Caki2 (cell line): ENCODE measurements at places on chromosomes 1 and 21.
A peak's percentile ranks its signal among the peaks of the same experiment; 100 is the strongest.

DNA sequence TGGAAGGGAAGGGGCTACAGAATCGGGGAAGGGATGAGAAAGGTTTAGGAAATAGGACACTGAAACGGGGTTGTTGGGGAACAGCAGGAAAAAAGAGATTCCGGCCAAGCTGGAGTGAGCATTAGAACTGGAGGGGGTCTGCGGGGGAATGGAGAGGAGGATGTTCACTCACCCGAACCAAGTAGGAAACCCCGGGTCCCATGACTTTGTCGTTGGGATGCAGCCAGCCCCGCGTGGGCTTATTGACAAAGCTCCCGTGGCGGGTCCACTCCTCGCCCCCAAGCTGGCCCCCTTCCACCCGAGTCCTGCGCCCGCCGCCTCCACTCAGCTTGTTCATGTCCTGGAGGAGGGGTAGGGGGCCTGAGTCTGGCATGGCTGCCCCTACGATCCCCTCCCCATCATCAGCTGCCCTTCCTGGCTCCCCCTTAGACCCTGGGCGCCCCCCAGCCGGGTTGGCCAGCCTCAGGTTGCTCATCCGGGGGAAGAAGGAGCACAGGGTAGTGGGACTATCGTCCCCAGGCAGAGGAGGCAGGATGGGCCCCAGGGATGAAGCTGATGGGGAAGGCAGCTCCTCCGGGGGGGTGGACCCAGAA lies 591 bp downstream of the SHC1 start:
- DNase-seq: no peak

GRCh38 chr1:6180707-6181311 lies 688 bp upstream of the CHD5 start:
- DNase-seq: no peak

GRCh38 chr1:216632980-216633379 lies 90.2 kb downstream of the ESRRG start:
- no peak for DNase-seq

DNA sequence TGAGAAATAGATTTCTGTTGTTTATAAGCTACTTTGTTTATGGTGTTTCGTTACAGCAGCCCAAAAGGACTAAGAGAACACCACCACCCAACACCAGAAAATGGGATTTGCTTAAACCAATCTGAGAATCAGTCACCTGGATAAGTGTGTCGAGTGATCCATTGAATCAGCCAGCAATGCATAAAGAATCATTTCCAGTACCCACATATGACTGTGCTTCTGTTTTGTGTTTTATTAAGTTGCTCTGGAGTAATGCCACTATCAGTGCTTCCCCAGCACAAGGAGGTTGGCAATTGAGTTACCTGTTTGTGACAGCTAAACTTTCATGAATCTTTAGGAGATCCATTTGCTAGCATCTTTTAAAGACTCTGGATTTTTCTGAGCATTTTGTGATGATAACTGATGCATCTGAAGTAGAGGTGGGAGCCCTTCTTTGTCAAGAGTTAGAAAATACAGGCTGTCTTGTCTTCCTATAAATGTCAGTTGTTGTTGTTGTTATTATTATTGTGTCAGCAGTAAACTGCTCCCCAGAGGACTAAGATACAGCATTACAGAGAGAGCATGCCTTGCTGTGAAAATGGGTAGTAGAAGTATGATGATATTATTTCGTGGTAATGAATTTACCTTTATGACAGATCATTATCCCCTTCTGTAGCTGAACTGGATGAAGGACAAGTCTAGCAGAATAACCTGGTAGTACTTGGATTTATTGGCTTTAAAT lies 225.2 kb downstream of the NFIA start:
- DNase-seq: no peak

DNA sequence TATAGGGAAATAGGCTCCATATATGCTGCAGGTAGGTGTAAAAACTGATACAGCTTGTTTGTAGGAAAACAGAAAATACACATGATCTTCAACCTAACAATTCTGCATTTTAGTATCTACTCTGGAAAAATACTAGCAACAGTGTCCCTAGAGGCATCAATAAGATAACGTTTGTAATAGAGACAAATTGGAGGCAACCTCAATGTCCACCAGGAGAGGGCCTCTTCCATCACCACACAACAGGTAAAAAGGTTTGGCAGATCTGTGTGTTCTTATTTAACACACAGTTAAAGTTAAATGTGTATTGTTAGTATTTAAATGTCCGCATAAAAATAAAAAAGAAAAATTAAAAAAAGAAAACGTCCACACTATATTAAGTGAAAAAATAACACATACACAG lies 5.4 kb downstream of the EIF2D start:
- DNase-seq: peak; percentile 56

DNA sequence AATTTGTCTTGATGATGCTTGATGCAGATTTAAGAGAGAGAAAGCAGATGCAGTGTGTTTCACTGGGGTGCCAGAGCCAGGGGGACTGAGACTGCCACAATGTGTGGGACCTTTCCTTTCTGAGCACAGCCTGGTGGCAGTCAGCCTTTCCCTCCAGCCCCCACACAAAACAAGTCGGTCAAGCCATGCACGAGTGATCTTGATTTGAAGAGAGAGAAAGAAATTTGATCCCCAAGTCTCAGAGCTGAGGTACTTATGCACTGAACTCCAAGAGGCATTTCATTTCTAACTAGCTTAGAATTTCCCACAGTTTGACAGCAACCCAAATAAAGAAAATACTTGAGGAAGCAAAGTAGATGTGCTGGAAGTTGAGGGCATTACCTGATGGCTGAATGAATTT lies 193.8 kb downstream of the ST6GALNAC3 start:
- DNase-seq: no peak

DNA sequence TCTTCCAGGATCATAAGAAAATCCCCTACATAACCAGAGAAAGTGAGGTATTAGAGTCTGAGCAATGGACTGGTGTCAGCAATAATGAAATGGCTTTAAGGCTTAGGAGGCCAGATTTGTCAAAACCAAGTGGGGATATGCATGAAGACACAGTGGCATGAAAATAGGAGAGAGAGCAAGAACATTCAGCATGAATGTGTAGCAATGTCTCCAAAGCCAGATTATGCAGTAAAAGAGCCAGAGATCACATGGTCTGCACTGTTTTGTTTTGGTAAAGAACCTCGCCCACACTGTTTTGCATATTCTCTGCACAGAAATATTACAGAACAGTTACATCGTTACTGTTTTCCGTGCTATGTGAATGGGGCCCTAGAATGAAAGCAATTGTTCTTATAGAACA lies 589.4 kb downstream of the PLPP3 start:
- no peak for DNase-seq

- DNase-seq: no peak
Measured at GRCh38 chr1:178575611-178576361, 62.9 kb downstream of the TEX35 start.

DNA sequence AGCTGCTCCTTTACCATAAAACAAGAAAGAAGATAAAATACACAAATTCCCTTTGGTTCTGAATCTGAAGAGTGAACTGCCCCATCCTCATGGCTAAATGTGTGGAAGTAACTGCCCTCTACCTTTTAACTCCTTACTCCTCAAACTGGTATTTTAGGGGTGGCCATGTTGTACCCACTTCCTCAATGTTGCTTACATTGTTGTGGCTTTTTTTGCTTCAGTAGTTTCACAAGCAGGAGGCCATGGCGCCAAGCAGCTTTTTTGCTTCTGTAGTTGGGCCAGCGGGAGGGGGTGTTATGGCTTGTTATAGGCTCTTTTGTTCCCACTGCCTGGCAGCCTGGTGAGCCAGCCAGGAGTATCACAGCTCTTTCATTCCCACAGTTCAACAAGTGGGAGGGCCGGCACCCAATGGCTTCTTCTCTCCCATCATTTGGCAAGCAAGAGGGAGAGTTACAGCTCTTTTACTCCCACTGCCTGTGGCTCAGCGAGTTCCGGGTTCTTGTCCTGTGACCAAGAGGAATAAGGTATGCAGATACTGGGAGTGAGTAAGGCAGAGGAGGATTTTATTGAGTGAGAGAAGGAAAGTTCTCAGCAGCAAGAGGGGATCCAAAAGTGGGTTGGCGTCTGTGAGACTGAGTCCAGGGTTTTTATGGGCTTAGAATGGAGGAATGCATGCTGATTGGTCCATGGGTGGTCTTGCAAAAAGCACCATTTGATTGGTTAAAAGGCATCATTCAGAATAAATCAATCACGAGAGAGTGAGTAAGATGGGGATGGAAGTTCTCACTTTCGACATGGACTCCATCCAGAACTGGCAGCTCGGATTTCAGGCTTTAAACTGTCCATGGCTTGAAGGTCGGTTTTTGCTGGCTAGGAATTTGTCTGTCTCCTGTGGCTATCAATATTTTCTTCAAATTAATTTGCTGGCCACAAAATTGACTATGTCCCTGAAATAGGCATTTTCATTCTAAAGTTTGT lies 429.6 kb downstream of the HLX start:
- DNase-seq: no peak

DNA sequence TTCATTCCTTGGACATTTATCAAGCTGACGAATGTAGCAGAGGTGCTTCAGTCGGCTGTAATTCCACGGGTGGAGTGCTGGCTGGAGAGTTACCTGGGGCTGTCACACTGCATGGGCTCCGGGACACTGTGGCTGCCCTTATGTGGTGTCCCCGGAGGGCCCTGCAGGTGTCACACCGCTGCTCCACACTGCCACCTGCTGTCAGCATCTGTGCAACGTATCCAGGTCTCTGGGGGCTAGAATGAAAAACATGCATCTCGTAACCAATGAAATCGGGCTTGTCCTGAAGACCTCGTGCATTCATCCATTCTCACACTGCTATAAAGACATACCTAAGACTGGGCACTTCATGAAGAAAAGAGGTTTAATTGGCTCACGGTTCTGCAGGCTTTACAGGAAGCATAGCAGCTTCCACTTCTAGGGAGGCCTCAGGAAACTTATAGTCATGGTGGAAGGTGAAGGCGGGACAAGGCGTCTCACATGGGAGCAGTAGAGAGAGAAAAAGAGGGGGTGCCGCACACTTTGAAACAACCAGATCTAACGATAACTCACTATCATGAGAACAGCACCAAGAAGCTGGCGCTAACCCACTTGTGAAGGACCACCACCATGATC lies 46.7 kb upstream of the PCBP3 start:
- peak; percentile 29 for DNase-seq

GRCh38 chr1:87918398-87918797 lies 589.7 kb downstream of the LMO4 start:
- DNase-seq: no peak

- no peak for DNase-seq
Measured at GRCh38 chr1:219909476-219909875, 18.9 kb downstream of the SLC30A10 start.

- DNase-seq: no peak
Measured at GRCh38 chr1:44806025-44806703, 987 bp downstream of the DYNLT4 start.

DNA sequence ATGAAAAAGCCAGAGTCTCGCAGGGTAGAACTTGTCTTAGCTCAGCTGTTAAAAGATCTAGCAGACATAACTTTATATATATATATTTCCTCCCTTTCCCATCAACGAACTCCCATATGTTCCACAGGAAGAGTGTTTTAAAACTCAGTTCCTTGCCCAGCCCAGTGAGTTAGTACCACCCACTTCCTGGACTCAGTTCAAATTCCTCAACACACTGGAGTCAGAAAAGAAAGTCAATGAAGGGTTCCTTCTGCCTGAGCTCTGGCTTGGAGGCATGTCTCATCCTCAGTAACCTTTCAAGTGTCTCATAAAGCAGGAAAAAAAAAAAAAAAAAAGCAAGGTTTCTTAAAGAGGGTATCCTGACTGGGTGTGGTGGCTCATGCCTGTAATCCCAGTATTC lies 15.6 kb downstream of the TPM3 start:
- peak; percentile 55 for DNase-seq

DNA sequence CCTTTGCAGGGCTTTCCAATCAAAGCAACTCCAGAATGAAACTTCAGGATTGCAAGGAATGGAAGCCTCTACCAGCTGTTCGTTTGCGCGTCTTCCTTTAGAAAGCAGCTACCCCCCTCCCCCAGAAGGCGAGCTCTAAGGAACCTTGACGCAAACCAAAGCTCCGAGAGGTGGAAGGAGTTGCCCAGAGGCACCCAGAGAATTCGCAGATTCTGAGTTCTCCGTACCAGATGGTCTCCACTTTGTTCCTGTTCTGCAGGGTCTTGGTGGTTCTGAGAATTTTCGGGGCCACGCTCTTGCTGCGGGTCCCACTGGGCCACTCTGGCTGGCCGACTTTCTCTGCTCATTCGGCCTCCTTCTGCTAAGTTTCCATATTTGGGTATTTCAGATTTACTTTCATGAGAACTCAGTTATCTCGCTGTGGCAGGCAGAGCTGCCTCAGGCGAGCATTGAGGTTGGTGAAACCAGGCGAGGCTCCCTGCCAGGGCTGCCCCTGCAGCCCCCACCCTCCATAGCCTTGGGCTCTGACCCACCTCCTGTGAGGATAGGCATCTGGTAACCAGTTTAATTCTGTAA lies 801 bp downstream of the TRAF5 start:
- DNase-seq: no peak

- DNase-seq: no peak
Measured at GRCh38 chr1:170461762-170462384, 70.1 kb upstream of the GORAB start.

- no peak for DNase-seq
Measured at GRCh38 chr1:188129856-188130838, 1301.4 kb downstream of the PLA2G4A start.

- DNase-seq: no peak
Measured at GRCh38 chr1:209443975-209444651, 139.4 kb upstream of the CAMK1G start.

DNA sequence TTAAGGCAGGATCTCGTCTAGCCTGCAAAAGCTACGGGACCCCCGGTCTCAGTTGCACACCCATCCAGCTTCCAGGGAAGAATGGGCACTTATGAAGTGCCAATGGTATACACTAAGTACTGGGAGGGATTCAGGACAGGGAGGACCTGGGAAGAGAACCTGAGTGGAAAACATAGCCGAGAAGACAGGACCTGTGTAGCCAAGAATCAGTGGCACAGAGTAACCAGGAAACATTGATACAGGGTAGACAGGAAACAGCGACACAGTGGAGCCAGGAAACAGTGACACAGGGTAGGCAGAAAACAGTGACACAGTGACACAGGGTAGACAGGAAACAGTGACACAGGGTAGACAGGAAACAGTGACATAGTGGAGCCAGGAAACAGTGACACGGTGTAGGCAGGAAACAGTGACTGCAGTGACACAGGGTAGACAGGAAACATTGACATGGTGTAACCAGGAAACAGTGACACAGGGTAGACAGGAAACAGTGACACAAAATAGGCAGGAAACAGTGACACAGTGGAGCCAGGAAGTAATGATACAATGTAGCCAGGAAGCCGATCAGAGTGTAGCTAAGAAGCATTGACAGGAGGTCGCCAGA lies 138.0 kb upstream of the ARHGEF16 start:
- DNase-seq: no peak

- no peak for DNase-seq
Measured at GRCh38 chr1:117567976-117568375, 37.9 kb upstream of the TENT5C start.

DNA sequence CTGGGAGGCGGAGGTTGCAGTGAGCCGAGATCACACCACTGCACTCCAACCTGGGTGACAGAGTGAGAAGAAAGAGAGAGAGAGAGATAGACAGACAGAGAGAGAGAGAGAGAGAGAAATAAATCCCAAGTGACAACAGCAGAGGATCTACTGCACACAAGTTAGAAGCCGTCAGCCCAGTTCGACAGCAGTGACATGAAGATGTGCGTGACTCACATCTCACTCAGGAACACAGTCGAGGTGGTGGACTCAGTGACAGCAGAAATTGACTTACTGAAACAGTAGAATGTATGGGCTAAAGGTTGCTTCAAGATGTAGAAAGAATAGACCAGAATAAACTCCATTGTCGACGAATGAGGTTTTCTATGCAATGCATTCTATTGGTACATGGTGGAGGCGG lies 77.0 kb upstream of the KRTAP19-8 start:
- DNase-seq: no peak

GRCh38 chr1:152967201-152967600 lies 3.2 kb upstream of the SPRR4 start:
- DNase-seq: no peak

- no peak for DNase-seq
Measured at GRCh38 chr1:228091084-228091483, 8.6 kb downstream of the ARF1 start.
